Left kidney (tissue), 8 donors: ENCODE measurements at places on chromosomes 1 and 21. TPM values are rescaled to one million over a fixed set of nuclear protein-coding genes. Genes with fewer than 3 reads are reported as not detected.
A peak's percentile ranks its signal among the peaks of the same experiment; 100 is the strongest.

Gene LIN28A
- 0.15 TPM for polyA plus RNA-seq

Gene GJA5
- 16.3 TPM for polyA plus RNA-seq

Gene SPSB1
- polyA plus RNA-seq = 9.8 TPM

DNA sequence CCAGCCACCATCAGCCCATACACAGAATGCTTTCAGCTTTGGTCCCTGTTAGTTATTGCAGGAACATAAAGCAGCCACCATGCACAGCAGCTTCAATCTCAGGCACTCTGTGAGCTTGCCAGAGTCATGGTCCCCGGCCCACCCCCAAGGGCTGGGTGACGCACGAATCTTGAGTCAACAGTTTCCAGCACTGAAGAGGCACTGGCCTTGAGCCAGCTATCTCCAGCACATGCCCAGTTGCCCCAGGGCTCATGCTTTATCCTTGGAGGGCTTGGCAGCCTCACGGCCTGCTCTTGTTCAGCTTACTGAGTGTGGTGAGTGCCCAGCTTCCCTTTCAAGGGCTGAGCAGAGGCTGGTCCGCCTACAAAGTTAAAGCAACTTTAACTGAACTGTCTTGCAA lies 200.7 kb upstream of the RAB4A start:
- DNase-seq = no peak

DNA sequence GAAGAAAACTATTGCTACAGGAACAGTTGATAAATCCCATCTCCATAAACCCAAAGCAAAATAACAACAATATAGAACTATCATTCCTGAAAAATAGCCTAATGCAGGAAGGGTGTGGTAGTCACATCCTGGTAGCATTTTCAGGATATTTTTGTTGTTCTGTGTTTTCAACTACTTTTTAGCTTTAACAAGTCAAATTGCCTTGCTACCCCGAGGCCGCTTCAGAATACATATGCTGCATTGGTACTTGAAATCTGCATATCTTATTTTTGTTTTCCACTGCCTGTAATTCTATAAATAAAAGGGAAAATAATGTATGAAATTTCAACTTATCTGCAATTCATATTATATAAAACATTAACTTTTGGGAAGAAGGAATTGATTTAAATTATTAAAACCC lies 36.8 kb upstream of the SYT14 start:
- DNase-seq = no peak

Gene ANGPTL1
- polyA plus RNA-seq = 4.0 TPM

- no peak for DNase-seq
Observed at GRCh38 chr1:198638894-198639635, at the start of gene PTPRC. Gene PTPRC, plus strand, starts transcription at chr1:198639040. Its CDS starts 229 bp downstream, at chr1:198639269.

GRCh38 chr1:179129702-179130473 lies 48.0 kb downstream of the TOR3A start:
- DNase-seq = no peak

Gene HLX
- polyA plus RNA-seq = 5.3 TPM

DNA sequence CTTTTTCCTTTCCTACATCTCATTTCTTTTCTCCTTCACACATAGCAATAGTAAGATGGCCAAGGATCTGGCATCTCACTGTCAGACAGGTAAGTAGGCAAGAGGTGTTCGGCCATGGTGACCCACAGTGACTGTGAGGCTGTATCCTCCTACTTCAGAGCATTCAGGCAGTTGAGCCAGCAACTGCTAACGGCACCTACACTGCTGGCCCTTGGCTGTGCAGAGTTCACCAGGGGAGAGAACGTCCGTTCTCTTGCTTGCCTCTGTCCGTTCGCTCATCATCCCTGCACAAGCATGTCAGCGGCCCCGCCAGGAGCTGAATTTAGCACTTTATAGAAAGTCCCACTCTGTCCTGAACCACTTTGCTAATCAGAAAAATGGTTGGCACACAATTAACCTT lies 113.6 kb downstream of the GREM2 start:
- no peak for DNase-seq

DNA sequence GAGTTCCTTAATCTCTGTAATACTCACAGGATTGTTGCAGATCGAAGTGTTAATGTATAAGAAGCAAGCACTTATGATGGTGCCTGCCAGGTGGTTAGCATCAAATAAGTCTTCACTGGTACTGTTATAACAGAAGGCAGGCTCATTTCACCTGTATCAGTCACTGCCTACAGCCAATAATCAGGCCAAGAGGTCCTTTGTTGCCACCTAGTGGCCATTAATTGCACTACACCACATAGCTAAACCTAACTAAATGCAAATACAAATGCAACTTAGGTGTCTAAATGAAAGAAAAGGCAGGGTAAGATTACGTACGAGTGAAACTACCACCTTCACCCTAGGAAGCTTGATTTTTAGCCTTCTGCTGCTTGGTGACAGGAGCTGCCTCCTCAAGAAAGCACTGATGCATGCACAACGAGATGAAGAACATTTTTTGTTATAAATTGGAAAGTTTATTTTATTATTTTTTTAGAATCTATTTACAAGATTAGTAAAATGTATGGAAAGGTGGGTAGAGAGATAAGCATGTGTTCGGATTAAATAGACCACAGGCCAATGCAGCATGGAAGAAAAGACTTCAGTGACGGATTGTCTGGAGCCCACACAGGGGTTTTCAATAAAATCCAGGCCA lies 334.8 kb upstream of the CAMK1G start:
- peak; percentile 72 for DNase-seq

Gene DCST1
- 0.58 TPM for polyA plus RNA-seq

DNA sequence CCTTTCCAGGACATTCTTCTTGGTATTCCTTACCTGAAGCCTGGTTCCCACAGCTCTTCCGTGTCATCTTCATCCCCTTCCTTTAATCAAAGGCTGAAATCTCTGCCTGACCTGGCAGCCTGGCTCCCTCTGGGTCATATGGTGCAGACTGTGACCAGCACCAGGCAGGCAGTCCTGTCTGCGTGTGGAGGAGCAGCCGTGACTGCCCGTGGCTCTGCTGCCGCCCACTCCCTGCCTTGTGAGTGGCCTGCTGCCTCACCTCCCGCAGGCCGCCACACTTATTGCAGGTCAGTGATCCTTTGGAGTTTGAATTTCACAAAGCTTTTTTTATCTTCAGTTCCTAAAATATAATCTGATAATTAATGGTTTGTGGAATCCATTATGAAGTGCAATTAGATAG lies 36.2 kb upstream of the EPHA8 start:
- no peak for DNase-seq

Gene FAM151A
- 32.2 TPM for polyA plus RNA-seq

DNA sequence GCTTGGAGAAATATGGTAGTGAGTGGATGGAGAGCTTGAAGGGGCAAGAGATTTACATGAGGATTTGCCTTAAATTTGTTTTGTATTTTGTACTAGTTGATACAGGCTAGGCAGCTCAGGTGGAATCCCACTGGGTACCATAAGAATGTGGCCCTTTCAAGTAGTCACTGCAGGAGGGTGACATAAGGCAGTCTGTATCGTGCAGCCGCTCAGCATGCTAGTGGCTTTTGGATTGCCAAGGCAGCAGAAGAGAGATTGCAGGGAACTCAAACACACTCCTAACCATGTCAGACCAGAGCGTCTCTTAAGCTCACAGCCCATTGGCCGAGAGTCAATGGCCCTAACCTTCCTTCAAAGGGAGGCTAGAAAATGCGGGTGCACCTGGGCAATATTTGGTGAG lies 420.0 kb downstream of the ADGRL2 start:
- no peak for DNase-seq

DNA sequence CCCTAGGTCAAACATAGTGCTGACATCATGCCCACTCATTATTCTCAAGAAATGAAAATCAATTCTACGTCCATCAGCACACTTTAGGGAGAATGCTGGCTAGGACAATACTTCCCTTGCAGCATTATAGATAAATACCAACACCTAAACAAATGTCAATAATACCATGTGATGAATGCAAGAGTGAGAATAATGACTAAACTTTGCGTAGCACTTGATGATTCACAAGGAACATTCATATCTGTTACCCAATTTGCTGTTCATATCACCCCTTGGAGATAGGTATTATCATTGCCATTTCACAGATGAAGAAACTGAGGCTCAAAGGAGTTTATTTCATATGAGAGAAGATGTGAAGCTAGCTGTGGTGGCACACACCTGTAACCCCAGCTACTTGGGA lies 24.8 kb upstream of the EPS15 start:
- no peak for DNase-seq

Gene IGFN1
- polyA plus RNA-seq = 0.91 TPM

Gene NR5A2
- 2.0 TPM for polyA plus RNA-seq

DNA sequence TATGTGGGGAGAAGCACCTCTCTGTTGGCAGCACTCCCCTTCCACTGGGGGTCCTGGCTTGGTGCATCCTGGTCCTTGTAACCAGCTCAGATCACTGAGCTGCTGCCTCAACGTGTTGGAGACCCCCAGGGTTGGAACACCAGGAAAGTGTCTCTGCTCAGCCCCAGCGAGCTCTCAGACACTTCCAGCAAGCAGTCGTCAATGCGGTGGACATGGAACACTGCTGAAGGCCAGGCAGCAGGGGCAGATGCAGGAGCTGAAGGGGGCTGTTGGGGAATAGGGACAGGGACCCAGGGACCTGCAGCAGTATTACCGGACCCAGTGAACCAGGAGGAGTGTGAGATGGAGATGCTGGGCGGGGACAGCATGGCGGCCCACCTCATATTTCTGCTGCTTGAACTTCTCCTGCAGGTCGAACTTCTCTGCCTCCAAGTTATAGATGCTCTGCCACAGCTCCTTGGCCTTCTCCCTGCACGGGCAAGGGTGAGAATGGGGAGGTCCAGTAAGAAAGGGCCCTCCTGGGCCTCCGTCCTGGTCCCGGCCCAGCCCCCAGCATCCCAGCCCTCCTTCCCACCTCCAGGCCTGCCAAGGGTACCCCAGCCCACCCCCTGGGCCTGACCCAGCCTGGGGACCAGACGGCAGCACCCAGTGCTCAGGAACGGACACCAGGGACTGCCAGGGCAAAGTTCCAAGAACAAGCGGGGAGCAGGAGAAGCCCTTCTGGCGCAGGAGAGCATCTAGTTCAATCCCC lies 16.4 kb downstream of the TNNT2 start:
- no peak for DNase-seq

Gene H3-3A
- 1,261 TPM for polyA plus RNA-seq

DNA sequence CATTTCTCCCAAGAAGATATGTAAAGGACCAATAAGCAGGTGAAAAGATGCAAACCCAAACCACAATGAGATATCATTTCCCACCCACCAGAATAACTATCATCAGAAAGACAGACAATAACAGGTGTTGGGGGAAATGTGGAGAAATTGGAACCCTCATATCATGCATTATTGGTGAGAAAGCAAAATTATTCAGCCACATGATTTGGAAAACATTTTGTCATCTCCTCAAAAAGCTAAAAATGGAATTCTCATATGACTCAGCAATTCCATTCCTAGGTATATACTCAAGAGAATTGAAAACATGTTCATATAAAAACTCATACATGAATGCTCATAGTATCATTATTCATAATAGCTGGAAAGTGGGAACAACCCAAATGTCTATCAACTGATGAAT lies 25.1 kb upstream of the RNF186 start:
- no peak for DNase-seq

Gene MAP10
- 6.8 TPM for polyA plus RNA-seq

GRCh38 chr1:170732252-170732588 lies 68.3 kb downstream of the PRRX1 start:
- DNase-seq = no peak

DNA sequence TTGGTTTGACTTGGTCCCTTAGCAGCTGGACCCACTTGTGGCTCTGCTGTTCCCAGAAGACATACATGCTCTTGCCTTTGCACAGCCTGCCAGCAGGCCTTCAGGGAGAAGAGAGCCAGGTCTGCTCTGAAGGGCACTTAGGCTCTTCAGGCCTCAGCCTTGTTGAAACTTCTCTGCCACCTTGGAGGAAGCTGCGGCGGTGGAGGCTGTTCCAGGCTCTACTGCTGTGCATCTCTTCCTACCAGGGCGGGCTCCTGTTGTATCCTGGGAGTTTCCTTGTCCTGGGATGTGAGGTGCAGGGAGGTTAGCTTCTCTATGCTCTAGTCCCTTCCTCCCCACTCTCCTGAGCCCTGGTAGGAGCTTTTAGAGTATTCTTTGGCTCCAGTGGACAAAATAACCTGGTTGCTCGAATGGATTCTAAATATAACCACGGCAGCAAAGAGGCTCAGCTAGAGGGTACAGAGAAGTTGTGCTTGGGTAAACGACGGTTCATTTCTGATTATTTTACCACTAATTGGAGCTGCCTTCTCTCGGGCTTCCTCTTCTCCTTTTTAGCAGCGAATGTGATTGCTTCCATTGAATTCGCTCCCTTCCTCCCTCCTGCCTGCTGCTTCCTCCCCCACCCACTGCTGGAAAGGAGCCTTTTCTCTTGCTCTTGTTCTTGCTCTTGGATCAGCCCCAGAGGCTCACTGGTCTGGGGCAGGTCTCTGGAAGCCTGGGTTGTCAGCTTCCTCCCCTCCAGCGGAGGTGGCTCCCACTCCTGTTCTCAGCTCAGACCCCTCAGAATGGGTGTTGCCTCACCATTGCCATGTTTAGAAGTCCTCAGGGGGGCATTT lies 126.6 kb upstream of the CACNA1E start:
- no peak for DNase-seq

- no peak for DNase-seq
Observed at GRCh38 chr1:212959266-212960220, 9.2 kb downstream of the VASH2 start.

Gene SH2D1B
- 0.13 TPM for polyA plus RNA-seq

DNA sequence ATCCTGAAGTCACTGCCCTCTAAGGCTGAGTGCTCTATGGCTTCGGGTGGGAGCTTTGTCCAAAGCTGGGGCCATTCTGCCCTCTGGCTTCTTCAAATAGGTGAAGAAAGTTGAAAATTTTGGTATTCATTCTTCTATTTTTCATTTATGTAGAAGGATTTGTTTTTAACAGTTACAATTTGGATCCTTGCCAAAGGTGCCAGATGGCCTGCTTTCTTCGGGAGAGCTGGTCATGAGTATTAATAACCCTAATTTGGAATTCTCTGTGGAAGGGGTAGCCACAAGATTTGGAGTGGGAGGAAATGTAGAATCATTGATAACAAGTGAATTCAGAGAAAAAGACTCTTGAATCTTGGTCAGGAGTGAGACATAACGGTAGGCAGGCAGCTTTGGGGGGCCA lies 370.4 kb upstream of the ST6GALNAC5 start:
- DNase-seq = no peak

Gene UBE2U
- not detected for polyA plus RNA-seq

GRCh38 chr1:45809761-45810160 lies 6.3 kb downstream of the MAST2 start:
- no peak for DNase-seq
